Islet precursor cell (in vitro differentiated cells): ENCODE measurements at places on chromosomes 3 and 15.

- no peak for DNase-seq
Observed at GRCh38 chr3:98099848-98100247, 12.9 kb downstream of the OR5AC2 start.

- DNase-seq, result no peak
Observed at GRCh38 chr3:5232570-5232969, 45.1 kb downstream of the EDEM1 start.

GRCh38 chr15:90463381-90463780, 66.3 kb upstream of the CRTC3 start:
- DNase-seq, result no peak

GRCh38 chr3:156535798-156536197, 19.1 kb downstream of the SSR3 start:
- no peak for DNase-seq

DNA sequence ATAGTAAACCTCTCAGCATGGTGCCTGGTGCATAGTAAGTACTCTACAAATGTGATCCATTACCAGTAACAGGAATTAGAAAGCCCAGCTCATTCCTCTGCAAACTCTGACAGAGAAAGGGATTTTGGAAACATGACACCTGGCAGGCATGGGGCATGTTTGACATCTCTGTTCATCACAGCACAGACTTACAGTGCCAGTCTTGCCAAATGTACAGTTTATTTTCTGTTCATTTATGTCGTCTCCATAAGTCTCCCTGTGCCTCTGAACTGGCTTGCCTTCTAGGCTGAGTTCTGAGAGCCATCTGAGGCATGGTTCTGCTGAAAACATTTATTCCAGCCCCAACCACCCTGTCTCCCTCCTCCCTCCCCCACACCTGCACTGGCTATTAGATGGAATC, 67.0 kb upstream of the CTDSPL start:
- no peak for DNase-seq

DNA sequence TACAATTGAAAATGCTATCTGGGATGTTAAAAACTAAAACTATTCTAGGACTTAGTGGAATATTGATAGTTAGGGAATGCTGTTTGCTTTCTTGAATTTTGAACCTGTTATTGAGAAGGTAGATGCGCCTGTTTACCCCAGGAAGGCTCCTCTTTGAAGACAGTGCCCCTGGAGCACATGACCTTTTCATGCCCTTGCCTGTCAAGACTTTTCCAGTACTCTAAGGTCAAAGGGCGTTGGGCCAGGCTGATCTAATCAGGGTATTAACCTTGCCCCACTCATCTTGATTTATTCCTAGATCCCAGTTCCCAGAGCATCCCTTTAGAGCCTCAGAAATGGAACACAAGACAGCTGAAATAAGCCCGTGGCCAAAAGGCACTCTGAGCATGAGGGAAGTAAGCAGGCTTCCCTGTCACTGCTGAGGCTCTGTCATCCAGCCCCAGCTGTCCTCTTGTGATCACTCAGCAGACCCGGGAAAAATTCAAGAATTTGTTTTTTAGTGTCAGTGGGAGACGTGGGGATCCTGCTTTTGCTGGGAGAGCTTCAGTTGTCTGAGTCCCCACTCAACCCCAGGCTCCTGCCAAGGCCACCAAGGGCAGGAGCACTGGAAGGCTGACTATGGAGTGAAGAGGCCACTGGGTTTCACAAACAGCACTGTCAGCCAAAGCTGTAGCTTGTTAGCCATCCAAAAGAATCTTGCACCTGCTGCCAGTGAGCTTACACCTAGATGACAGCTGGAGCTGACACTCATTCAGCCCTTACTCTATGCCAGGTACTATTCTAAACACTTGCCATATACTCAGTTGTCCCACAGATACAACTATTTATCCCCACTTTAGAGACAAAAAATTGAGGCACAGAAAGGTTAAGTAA, 169.0 kb downstream of the PGPEP1L start:
- no peak for DNase-seq
